ENCODE measurements at places on chromosomes 5 and 9. TPM values are rescaled to one million over a fixed set of nuclear protein-coding genes. Genes with fewer than 3 reads are reported as not detected.

Gene UBE2D2
- 149 TPM for total RNA-seq

Gene SPINK6
- total RNA-seq: 1.1 TPM

Gene TMEM174
- total RNA-seq: not detected

Gene KIF4B
- total RNA-seq: 0.03 TPM

Gene STING1
- 27.2 TPM for total RNA-seq

Gene THBS4
- 1.1 TPM for total RNA-seq

Gene SMAD5
- 46.0 TPM for total RNA-seq

Gene SOHLH1
- not detected for total RNA-seq

Gene FLT4
- 0.17 TPM for total RNA-seq

Gene WDR38
- total RNA-seq: not detected

Gene NRG2
- 0.42 TPM for total RNA-seq

Gene PROB1
- total RNA-seq: 1.4 TPM

Gene TUT7
- total RNA-seq: 26.1 TPM

Gene PTGS1
- total RNA-seq: 3.4 TPM

Gene TNIP1
- total RNA-seq: 133 TPM

Gene BRINP1
- 0.04 TPM for total RNA-seq

Gene FAM200C
- 2.6 TPM for total RNA-seq

Gene JAK2
- 6.4 TPM for total RNA-seq

Gene CD274
- 27.6 TPM for total RNA-seq

Gene RGS7BP
- not detected for total RNA-seq

Gene CARD9
- total RNA-seq: 0.24 TPM

Gene F2R
- total RNA-seq: 38.0 TPM

Gene QSOX2
- total RNA-seq: 11.9 TPM

Gene ANP32B
- total RNA-seq: 88.3 TPM

Gene FOXD4L3
- 0.04 TPM for total RNA-seq
